Neural cell (in vitro differentiated cells): ENCODE measurements at places on chromosomes 7 and 10. TPM values are rescaled to one million over a fixed set of nuclear protein-coding genes. Genes with fewer than 3 reads are reported as not detected.

MUC12 gene
- polyA plus RNA-seq = not detected in 2 replicates

EVX1 gene
- not detected in 2 replicates for polyA plus RNA-seq

POM121 gene
- polyA plus RNA-seq = 5.3 and 5.9 TPM in 2 replicates

CALCR gene
- polyA plus RNA-seq = 3.6 TPM in 2 replicates
